ENCODE measurements at places on chromosomes 5 and 9. TPM values are rescaled to one million over a fixed set of nuclear protein-coding genes. Genes with fewer than 3 reads are reported as not detected.

PCDHB12 gene
- polyA plus RNA-seq: 0.15 TPM

ABCA1 gene
- polyA plus RNA-seq: 2.9 TPM

FCN2 gene
- 0.16 TPM for polyA plus RNA-seq

ANKRD31 gene
- polyA plus RNA-seq: 0.26 TPM

CER1 gene
- polyA plus RNA-seq: not detected

KCNMB1 gene
- 4.2 TPM for polyA plus RNA-seq

SURF4 gene
- 64.7 TPM for polyA plus RNA-seq

ZNF782 gene
- polyA plus RNA-seq: 0.92 TPM

HMMR gene
- 4.1 TPM for polyA plus RNA-seq

CENPK gene
- polyA plus RNA-seq: 6.6 TPM

B4GALT1 gene
- 29.2 TPM for polyA plus RNA-seq

GZMA gene
- polyA plus RNA-seq: 2.8 TPM

OBP2B gene
- not detected for polyA plus RNA-seq

SPIN1 gene
- 13.9 TPM for polyA plus RNA-seq

DRD1 gene
- polyA plus RNA-seq: 0.08 TPM

SAXO1 gene
- not detected for polyA plus RNA-seq

PDE6A gene
- 1.0 TPM for polyA plus RNA-seq

CBY3 gene
- 0.12 TPM for polyA plus RNA-seq

C1QTNF3 gene
- 5.0 TPM for polyA plus RNA-seq

VLDLR gene
- polyA plus RNA-seq: 11.0 TPM

UBE2QL1 gene
- 0.16 TPM for polyA plus RNA-seq

GCNT4 gene
- polyA plus RNA-seq: 0.53 TPM

SLC1A1 gene
- polyA plus RNA-seq: 1.1 TPM

SKP2 gene
- 7.5 TPM for polyA plus RNA-seq

SGCD gene
- 0.84 TPM for polyA plus RNA-seq

ZNF462 gene
- 3.9 TPM for polyA plus RNA-seq

WDR31 gene
- 1.2 TPM for polyA plus RNA-seq

Data from esophagus (tissue), 2 donors.